ENCODE measurements at places on chromosomes 3 and 15.

DNA sequence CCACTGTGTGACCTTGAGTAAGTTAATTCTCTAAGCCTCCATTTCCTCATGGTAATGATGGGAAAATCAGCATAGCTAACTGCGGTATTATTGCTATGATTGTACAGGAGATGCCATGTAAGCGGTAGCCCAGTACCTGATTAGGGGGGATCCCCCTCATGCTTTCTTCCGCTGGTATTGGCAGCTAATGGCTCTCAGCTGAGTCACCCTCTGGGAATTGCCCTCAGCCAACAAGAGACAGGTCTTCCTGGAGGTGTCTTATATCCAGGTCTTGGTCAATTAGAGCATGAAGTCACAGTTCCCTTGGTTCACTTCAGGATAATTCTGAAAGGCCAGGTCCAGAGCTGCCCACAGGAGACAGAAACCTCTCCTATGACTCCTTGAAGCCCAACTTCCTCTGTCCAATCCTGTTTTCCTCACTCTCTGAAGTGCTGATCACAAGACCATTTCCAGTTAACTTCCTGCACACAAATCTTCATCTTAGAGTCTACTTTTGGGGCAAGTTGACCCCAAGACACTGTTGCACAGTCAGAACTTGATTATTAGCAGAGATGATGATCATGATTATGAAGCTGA, 724.7 kb upstream of the ZNF385D start:
- no peak for DNase-seq

DNA sequence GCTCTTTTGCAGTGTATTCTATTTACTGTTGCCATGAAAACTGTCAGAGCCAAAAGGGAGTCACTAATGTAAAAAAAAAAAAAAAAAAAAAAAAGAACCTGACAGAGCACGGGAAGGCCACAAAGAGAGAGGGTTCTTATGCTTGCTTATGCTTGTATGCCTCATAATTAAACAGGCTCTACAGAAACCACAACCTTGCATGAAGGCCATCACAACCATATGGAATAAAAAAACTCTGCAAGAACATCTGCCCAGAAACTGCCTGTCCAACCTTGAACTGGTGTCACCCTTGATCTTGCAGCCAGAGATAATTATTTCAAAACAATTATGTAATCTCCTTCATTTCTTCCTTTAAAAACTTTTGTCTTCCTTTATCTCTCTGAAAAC, 50.1 kb downstream of the CFAP20DC start:
- no peak for DNase-seq

DNA sequence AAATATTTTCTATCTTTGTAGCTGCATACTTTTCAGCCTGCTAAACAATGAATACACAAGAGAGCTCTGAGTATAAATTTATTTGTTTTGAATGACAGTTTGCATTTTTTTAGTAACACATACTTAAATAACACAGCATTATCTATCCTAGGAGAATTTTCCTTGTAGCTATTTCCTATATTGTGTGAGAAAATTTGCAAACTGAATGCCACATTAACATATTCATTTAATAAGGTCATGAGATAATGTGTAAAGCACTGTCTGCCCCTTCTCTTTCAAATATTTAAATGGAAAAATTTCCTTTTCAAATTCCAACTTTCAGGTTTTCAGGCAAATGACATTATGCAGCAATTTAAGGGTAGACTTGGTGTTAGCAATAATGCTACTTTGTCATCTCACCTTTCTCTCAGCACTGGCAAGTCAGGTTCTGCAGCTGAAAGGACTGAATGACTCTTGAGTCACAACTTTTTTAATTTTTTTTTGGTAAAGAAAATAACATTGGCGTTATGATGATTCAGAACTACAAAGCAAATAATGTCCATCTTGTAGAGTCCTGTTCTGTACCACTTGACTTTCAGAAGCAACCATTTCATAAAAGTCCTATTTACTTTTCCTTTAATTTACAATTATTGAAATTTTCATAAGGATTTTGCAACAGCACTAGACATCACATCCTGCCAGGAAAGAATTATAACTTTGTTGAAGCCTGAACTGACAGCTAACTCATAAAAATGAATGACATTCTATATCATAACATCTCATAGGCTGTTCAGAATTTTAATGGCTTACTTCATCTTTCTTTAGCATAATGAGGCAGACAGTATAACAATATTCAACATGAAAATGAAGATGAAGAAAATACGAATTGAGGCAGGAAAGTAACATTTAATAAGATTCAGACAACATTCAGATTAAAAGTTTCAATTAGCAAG, 681.6 kb upstream of the SEMA6D start:
- no peak for DNase-seq

DNA sequence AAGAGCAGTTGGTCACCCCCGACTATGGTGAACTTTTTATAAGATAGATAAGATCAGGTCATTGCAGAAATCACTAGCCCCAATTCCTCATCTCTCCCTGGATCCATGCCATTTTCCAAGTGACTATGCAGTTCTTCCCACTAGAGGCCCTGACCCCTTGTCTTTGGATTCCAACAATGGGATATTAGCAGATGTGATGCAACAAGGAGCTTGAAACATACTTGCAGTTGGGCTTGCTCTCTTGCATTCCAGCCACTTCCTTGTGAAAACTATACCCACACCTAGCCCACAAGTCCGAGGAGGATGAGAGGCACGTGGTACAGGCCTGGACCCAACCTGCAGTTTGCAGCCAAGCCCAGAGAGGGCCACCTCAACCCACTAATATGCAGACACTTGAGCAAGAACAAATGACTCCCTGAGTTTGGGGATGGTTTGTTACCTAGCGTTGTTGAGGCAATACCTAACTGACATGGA, 60.6 kb downstream of the SUCLG2 start:
- no peak for DNase-seq

DNA sequence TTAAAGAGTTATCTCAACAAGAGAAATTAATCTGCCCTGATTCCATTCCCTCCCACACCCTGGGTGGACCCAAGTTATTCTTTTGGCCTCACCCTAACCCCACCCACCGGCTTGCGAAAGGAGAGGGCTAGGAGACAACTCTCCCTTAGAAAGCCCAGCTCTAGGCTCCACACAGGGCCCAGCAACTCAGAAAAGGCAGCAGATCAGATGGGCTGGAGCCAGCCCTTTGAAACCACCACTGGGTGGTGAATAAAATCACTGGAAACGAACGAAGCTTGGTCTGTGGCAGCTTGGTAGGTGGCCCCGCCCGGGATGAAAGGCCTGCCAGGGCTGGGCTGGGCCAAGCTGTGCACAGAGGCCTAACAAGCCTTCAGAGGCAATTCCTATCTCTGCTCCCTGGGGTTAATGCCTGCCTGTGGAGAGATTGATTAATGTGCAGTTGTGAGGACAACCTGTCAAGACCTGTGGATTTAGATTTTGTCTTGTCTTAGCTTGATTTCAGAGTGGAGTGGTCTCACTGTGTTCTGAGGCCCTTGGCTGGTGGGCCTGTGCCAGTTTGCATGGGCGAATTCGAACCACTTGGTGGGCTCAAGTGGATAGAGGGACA, 38.8 kb downstream of the BHLHE40 start:
- no peak for DNase-seq

DNA sequence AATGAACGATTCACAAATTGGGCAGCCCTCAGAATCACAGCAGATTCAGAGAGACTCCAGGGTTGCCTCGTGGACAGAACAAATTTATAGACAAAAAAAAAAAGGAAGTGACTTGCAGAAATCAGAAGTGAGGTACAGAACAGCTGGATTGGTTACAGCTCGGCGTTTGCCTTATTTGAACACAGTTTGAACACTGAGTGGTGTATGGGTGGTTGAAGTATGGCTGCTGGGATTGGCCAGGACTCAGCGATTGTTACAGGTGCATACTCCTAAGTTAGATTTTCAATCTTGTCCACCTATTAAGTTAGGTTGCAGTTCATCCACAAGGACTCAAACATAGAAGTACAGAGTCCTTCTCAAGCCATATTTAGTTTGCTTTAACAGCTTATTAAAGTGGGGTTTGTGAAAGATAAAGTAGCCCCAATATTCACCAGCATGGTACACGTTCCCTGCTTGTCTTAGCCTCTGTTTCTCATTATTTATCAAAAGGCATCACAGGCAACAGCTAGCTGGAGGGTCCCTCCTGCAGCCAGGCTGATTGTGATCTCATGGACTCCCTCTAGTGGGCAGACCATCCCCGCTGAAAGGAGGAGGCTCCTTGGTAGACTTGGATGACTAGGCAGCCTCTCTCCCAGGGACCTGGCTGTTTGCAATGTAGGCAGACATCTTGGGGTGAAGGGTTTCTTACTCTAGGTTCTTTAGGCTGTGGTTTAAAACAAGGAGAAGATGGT, 17.6 kb upstream of the ALDH1L1 start:
- no peak for DNase-seq

DNA sequence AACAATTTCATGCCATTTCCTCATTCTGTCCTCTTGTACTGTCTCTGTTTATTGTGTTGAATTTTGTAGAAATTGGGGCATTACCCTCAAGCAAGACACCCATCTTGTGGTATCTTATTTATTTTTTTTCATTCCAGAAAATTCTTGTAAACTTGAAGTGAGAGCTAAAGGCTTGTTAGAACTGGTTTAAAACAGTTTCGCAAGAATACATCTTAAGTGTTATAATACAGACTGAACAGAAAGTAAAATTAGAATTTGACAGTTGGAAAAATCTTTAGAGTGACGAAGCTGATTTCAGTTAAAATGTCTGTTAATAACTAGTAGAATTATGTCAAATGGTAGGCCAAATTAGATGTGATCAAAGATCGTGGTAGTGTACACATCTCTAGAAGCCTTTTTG, 26.9 kb downstream of the RNF13 start:
- no peak for DNase-seq

DNA sequence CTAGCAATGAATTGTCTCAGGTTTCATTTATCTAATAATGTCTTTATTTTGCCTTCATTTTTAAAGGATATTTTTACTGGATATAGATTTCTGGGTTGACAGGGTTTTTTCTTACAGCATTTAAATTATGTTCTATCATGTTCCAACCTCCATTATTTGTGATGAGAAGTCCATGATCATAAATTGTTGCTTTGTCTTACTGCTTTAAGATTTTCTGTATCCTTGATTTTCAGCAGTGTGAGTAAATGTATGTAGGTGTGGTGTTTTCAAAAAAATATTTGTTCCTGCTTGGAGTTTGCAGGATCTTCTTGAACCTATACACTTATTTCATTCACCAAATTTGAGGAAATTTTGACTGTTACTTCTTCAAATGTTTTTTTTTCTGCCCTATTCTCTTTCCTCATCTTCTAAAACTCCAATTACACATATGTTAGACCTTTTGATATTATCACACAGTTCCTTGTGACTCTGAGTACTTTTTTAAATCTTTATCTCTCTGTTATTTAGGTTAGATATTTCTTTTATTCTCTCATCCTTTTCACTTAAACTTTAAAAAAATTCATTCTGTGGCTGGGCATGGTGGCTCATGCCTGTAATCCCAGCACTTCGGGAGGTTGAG, 43.7 kb upstream of the SELENOK start:
- DNase-seq = no peak

DNA sequence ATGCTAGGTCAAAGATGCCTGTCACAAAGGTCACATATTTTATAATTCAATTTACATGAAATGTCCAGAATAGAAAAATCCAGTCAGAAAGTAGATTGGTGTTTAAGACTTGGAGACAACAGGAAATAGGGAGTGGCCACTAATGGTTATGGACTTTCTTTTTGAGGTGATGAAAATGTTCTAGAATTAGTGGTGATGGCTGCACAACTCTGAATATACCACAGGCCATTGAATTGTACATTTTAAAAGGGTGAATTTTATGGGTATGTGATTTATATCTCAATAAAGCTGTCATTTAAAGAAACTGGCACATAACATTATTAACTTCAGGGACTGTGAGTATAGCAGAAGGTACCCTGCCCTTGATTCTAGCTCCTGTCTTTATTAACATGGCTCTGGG, 15.8 kb downstream of the SPG11 start:
- DNase-seq = no peak

- peak; percentile 23 for DNase-seq
Measured at GRCh38 chr3:54849360-54849759, 78.5 kb downstream of the LRTM1 start.

DNA sequence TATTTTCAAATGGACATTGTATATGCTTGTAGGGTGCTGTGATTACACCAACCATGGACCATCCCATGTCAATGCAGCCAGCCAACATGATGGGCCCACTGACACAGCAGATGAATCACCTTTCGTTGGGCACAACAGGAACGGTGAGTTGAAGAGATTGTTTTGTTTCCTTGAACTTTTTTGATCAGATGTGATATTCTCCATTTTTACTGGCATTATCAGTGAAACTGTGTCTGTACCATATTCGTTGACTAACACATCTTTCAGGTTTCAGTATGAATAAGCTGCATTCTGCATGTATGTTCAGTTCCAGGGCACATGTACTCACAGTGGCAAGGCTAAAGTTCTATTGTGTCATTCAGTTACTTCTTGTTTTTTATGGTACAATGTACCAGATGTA, 655.2 kb downstream of the RBMS3 start:
- DNase-seq = no peak

- DNase-seq = no peak
Measured at GRCh38 chr3:8506571-8507061, 5.0 kb downstream of the LMCD1 start.

DNA sequence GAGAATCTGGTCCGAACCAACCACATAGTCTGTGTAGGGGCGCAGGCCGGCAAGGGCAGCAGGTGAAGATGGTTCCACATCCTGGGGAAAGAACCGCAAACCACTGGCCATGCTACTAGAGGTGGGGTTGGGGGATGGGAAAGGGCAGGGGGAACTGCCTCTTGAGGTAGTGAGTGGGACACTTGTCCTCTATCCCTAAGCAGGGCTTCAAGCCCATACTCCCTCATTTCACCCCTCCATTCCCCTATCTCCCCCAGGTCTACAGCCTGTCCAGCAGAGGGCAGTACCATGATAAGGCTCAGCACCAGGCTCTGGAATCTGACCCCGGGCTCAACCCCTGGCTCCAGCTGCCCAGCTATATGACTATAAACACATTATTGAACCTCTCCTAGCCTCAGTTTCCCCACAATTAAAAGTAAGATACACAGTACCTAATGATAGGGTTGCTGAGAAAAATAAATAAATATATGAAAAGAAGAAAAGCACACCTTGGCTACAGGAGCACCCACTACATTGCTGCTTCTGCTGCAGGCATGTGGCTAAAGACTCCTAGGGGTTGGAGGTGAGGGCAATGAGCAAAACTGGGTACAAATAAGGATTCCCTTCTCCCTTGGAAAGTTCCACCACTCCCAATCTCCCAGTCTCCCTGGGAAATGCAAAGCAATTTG, 6.3 kb downstream of the GORASP1 start:
- DNase-seq = no peak

GRCh38 chr3:141529717-141530414, 43.0 kb downstream of the RASA2 start:
- DNase-seq = no peak

GRCh38 chr3:60792249-60792852, 458.9 kb downstream of the FHIT start:
- DNase-seq = no peak

- DNase-seq = no peak
Measured at GRCh38 chr15:40217166-40217824, 21.6 kb upstream of the PAK6 start.

Data from right forelimb (tissue), 1 donor.